ENCODE measurements at places on chromosomes 1 and 21.
A peak's percentile ranks its signal among the peaks of the same experiment; 100 is the strongest.

GRCh38 chr1:31579374-31579773 lies 3.1 kb downstream of the TINAGL1 start:
- DNase-seq, result no peak

- no peak for DNase-seq
Measured at GRCh38 chr1:26410706-26411623, at the start of gene LIN28A. Gene LIN28A (plus strand): TSS chr1:26410817. CDS start chr1:26410892, 75 bp downstream.

- DNase-seq, result no peak
Measured at GRCh38 chr1:162206749-162207635, 137.5 kb downstream of the NOS1AP start.

- DNase-seq, result peak; percentile 47
Measured at GRCh38 chr1:166975361-166976129, at the start of gene ILDR2. Gene ILDR2 (minus strand): TSS chr1:166975540. CDS start chr1:166975268, 272 bp downstream.

DNA sequence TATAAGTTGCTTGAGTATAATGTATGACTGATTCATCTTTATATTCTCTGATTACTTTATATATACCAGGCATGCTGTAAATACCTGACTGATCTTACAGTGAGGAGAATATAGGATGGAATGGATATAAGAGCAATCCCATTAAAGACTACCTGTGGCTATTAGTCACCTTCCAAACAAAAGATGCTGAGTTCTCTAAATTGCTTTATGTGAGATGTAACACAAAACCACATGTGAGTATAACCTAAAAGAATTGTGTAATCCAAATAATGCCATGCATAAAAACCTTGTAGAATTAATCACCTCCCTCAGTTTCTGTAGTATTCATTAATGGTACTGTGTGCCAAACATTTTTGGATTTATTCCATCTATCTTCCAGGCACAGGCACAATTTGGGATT lies 134.6 kb upstream of the LRRC7 start:
- DNase-seq, result no peak

DNA sequence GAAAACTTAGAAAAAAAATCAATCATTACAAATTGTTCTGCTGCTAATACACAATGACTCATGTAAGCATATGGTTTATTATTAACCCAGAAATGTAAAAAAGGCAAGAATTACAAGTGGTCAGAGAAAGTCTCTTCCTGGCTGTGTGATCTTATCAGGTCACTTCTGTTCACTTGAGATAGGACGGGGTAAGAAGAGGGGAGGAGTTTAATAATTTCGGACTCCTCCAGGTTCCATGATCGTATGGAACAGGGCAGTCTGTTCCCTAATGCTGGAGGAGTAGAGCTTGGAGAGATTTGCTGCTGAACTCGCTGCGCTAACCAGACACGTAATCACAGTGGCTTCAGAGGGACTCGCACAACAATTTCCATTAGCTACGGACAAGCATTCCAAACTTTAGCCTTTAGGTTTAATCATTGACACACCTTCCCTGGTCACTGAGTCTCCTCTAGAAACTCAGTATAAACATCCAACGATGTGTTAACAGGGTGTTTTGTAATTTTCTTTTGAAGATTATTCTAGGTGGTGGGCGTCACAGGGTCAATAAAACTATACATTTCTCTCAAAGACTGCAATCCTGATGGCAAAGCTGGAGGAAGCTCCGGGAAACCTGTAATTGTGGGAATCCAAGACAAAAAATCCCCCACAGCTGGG lies 1.3 kb downstream of the CRYZ start:
- peak; percentile 52 for DNase-seq

GRCh38 chr1:151281225-151281968 lies 702 bp upstream of the ZNF687 start:
- DNase-seq, result peak; percentile 74

GRCh38 chr1:217139513-217139912 lies 416.3 kb upstream of the ESRRG start:
- DNase-seq, result no peak

DNA sequence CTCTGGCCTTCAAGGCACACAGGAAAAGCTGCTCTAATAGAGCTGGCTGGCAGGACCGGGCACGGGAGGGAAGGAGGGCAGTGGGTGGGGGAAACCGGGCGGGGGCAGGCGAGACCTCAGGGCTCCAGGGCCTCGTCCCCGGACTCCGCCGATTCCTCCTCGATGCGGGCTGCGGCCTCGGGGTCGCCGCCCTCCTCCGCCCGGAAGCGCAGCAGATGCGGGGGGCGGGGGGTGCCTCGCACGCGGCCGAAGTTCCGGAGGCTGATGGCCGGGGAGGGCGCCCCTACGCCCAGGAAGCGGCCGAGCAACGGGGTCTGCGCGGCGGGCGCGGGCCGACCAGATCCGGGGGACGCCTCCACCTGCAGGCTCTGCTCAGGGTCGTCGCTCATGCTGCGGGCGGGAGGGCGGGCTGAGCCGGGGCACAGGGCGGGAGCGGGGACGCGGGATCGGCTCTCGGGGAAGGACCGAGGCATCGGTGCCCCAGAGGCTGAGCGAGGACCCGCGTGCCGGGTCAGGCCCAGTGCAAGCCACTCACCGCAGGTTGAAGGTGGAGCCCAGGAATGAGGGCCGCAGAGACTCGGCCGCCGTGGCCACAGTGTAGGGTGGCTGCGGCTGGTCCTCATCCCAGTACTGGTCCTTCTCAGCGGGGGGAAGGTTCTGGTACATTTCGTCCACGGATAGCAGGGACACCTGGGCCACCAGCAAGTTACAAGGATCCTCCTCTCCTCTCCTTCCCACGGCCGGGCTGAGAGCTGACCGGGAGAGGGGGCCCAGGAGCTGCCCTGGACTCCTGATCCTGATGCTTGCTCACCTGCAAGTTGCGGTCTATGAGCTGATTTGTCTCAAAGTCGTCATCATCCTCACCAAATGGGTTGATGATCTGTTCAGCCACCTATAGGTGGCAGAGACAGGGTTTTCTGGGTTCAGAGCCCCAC lies 3.6 kb downstream of the BEST4 start:
- peak; percentile 71 for DNase-seq

- no peak for DNase-seq
Measured at GRCh38 chr1:38300616-38301015, 254.0 kb upstream of the POU3F1 start.

- no peak for DNase-seq
Measured at GRCh38 chr1:198901266-198901665, 262.4 kb downstream of the PTPRC start.

DNA sequence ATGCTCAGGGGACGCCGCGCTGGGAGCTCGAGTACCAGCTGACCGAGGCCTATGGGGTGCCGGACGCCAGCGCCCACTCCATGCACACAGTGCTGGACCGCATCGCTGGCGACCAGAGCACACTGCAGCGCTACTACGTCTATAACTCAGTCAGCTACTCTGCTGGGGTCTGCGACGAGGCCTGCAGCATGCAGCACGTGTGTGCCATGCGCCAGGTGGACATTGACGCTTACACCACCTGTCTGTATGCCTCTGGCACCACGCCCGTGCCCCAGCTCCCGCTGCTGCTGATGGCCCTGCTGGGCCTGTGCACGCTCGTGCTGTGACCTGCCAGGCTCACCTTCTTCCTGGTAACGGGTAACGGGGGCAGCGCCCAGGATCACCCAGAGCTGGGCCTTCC lies 1.3 kb upstream of the XKR8 start:
- no peak for DNase-seq

DNA sequence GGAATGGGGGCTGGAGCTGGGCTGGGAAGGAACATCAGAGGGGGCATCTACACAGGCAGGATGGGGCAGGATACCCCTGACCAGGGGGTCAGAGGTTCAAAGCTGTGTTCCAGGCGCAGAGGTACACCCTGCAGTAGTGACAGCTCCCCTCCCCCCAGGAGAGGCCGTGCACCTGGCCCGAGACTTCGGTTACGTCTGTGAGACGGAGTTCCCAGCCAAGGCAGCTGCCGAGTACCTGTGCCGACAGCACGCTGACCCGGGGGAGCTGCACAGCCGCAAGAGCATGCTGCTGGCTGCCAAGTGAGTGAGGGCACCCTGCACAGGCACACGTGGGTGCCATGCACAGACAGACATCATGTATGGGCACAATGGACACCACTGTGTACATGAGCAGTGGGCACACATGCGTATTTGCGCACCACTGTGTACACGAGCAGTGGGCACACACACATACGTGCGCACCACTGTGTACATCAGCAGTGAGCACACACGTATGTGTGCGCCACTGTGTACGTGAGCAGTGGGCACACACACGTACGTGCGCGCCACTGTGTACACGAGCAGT lies 17.4 kb downstream of the TFAP2E start:
- no peak for DNase-seq

- no peak for DNase-seq
Measured at GRCh38 chr21:16020878-16021277, 291.1 kb downstream of the USP25 start.

- DNase-seq, result no peak
Measured at GRCh38 chr21:34157521-34157920, 84.1 kb downstream of the MRPS6 start.

- no peak for DNase-seq
Measured at GRCh38 chr1:218401998-218402785, 57.1 kb downstream of the TGFB2 start.

- no peak for DNase-seq
Measured at GRCh38 chr1:151859891-151860293, 6.4 kb upstream of the THEM5 start.

DNA sequence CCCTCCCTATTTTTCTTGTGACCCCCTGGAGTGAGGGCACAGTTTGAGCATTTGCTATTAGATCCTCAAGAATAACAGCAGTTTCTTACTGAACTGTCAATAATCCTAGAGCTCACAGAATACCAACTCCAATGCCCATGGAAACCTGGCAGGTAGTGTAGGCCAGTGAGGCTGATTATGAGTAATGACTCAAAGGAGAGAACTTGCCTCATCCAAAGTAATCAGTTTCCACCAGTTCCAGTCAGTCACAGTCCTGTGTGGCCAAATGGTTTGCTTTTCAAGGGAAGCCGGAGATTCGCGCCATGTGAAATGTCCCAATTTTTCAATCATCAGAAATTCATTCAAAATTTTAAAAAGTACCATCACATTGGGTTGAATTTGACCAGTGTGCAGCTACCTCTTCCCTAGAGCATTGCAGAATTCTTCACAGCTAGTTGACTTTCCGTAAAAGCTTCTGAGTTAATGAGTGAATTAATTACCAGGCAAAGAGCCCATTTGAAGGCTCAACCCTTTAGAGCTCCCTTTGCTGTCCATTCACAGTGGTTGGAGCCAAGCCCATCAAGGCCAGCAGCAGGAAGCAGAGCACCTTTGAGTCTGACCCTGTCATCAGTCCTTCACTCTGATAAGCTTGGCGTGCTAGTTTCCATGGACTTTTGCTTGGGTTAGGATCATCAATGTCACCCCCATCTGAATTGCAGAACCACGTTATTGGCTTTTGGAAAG lies 170.3 kb downstream of the KAZN start:
- no peak for DNase-seq

- no peak for DNase-seq
Measured at GRCh38 chr1:30778154-30778978, 20.8 kb upstream of the LAPTM5 start.

- DNase-seq, result no peak
Measured at GRCh38 chr1:109994654-109995053, 10.1 kb downstream of the AHCYL1 start.

DNA sequence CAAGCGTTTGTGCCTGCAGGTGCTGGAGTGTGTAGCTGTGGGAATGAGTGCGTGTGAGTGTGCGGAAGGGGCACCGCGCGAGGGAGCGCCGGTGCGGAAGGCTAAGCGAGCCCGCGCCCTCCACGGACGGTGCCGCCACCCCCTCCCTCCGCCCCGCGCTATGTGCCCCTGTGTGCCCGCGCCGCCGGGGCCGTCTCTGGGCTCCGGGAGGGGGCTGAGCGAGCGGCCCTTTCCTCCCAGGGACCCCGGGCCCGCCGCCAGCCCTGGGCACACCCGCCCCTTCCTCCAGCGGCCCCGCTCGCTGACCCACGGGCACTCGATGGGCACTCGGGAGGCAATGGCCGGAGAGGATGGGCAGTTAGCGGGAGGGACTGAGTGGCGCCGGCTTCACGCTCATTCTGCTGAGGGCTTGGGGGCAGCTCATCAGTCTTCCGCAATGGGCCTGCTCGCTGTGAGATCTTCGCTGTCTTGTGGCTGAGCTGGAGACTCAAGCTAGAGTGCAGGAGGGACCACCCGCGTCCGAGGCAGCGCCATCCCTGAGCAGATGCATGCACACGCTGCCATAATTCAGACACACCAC lies 8.6 kb upstream of the ADGRB2 start:
- no peak for DNase-seq

GRCh38 chr1:170548497-170548896 lies 16.5 kb downstream of the GORAB start:
- no peak for DNase-seq

GRCh38 chr1:205920861-205921569 lies 22.2 kb downstream of the SLC26A9 start:
- DNase-seq, result no peak

GRCh38 chr1:156177919-156178654 lies 15.8 kb upstream of the SLC25A44 start:
- DNase-seq, result no peak

GRCh38 chr1:6815726-6816125 lies 30.5 kb downstream of the CAMTA1 start:
- no peak for DNase-seq

- no peak for DNase-seq
Measured at GRCh38 chr1:20928146-20928545, 141.0 kb upstream of the HP1BP3 start.

DNA sequence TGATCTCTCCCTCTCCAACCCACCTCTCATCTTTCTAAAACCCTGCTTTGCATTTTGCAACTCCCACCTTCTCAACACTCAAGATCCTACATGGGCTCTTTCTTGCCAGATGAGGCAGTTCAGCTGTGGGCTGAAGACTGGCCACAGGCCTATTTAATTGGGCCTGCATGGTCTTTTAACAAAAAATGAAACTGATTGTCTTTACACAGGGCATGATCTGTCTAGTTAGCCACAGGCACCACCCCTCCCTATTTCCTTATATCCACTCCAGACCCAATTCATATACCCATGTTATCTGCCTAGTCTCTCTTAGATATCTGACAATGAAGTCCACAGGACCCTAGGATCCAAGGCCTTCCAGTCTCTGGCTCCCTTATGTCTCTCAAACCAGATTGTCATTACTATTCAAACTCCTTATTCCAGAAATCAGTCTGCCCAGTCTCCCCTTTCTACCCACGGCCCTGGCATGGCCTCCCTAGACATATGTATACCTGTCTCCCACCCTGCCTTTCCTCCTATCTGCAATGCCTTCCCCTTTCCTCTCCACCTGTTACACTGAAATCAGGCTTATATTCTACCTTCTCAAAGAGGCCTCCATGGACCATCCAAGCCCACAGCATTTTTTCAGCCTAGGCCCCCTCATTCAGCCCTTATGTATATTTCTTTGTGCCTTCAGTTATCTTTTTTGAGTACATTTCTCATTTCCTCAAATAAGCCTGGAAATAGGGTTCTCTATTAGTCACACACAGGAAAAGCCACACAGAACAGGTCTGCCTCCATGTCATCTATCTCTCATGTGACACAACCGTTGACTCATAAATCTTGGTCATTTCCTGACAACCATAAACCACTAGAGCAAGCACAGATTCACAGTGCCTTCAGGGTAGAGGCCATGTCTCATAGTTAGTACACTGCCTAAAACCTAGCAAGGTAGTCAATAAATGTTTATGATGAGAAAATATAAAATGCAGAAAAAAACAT lies 39.0 kb downstream of the LPAR3 start:
- DNase-seq, result peak; percentile 18
